Glutamatergic neuron (in vitro differentiated cells): ENCODE measurements at places on chromosomes 7 and 10. TPM values are rescaled to one million over a fixed set of nuclear protein-coding genes. Genes with fewer than 3 reads are reported as not detected.

DNA sequence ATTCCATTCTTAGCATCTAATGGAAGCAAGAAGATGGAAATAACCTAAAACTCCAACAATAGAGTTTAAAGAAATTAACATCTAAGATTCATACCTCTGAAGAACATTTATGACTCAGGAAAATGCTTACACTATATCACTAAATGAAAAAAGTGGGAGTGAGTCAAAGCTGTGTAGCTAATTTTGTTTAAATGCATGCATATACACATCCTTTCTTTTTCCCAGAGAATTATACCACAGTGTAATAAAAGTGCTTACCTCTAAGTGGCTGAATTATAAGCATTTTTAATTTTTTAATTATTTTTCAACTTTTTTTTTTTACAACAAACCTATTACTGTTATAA is 44.3 kb downstream of the CCDC71L start:
- no peaks in the 10 kb centered on the region for H3K4me1 ChIP-seq
- no peaks in the 10 kb centered on the region for H3K27me3 ChIP-seq
- DNase-seq = no peak
- peaks cover 18% of the 10 kb centered on the region for H3K36me3 ChIP-seq
- no peak overlapping the region for H3K27ac ChIP-seq

DNA sequence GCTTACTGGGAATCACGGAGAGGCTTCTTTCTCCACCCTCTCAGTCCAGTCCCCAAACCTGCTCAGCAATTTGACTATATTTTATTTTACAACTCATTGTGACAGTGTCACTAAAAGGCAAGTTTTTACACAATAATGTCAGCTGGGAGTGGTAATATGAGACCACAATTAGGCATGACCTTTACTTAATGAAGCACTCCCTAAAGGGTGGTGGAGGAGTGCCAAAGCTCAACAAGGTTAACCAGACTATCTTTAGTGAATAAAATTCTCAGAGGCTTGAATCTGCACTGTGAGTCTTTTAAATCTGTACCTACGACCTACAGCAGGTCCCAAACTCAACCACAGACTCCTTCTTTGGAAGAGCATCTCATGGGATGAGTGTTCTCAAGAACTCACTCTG is 215.6 kb downstream of the TAX1BP1 start:
- DNase-seq = no peak
- no peak overlapping the region for H3K4me3 ChIP-seq
- H3K36me3 ChIP-seq = no peaks in the 10 kb centered on the region
- no peaks in the 10 kb centered on the region for H3K27me3 ChIP-seq
- H3K4me1 ChIP-seq = peaks cover 3% of the 10 kb centered on the region

Gene EFCAB10
- not detected for total RNA-seq

DNA sequence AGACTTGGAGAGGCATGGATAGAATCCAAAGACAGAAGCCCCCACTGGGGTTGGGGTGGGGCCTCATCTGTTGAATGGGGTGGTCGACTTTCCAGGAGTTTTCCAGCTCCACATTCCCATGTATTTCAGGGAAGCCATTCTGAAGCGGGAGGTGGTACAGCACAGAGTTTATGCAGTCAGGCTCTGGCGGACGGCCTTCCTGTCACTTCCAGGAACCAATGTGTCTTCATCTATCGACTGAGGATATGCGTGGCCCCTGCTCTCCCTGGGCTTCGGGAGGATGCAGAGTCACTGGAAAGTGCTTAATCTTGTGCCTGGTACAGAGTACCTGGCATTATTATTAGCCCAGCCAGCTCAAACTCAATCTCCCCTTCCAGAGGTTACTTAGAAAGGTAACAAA is 26.3 kb downstream of the DOCK1 start:
- DNase-seq = no peak
- no peak overlapping the region for H3K27ac ChIP-seq
- no peaks in the 10 kb centered on the region for H3K4me1 ChIP-seq
- no peak overlapping the region for H3K4me3 ChIP-seq

GRCh38 chr7:70925411-70926115 is 206.4 kb upstream of the GALNT17 start:
- no peaks in the 10 kb centered on the region for H3K4me1 ChIP-seq
- no peak for DNase-seq
- no peaks in the 10 kb centered on the region for H3K36me3 ChIP-seq

Gene NEUROD6
- not detected for total RNA-seq

DNA sequence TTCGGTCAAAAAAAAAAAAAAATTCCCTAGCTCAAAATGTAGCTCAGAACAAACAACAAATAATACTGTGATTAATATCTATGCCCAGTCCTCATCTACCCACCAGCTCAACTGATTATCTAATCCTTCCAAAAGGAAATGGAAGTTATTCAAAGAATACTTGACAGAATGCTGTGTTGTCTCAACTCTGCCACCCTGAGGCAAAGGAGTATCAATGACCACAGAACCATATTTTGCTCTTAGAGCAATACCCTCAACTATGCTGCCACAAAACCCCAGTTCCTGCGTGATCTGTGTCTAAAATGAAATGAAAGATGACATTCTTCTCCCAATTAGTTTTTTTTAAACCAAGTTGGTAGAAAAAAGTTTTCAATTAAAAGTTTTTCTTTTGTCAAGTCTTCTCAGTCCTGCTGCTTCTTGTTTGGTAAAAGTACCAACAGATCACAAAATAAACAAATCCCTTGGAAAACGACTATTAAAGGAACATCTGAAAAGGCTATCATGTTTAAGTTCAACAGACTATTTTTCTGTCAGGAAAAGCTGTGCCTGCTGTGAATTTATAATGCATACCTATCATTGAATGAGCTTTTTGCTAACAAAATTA is 21.6 kb downstream of the RBM28 start:
- H3K36me3 ChIP-seq = no peaks in the 10 kb centered on the region
- DNase-seq = no peak
- no peaks in the 10 kb centered on the region for H3K4me1 ChIP-seq
- H3K4me3 ChIP-seq = no peak overlapping the region
- H3K27me3 ChIP-seq = peaks cover 3% of the 10 kb centered on the region
- no peak overlapping the region for H3K27ac ChIP-seq

DNA sequence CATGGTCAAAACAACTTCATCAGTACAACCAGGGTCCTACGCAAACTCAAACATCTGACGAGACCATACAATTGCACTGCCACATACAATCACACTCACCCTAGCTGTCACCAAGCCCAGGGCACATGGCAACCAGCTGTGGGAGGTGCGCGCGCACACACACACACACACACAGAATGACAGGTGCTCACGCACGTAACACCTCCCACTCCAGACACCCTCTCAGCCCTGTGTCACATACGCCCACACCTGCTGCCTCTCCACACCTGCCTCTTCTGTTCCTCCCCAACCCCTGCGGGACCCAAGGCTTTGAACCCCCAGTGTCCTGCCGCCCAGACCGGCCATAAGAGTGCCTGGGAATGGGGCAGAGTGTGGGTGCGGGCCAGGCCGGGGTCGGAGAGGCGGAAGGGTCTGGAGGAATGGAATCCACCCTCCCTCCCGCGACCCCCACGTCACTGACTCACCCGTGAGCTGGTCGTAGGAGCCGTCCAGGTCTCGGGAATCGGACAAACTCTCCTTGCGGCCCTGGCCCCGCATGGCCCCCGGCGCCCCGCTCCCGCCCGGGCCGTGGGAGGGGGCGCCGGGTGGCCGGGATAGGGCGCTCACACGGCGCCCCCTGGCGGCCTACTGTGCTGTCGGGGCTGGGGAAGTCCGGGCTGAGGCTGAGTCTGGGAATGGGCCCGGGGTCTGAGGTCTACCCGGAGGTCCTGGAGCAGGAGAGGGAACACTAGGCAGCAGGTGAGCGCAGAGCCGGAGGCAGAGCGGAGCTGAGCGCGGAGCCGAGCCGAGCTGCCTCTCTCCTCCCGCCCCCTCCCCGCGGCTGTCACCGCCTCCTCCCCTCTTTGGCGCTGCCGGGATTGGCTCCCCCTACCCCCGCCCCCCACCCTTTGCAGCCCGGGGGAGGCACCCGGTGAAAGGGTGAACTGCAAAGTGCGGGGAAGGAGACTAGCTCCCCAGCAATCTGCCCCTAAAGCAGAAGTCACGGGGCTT is at the start of gene KCNIP2:
Gene KCNIP2, minus strand, starts transcription at position 769 of the 990 bp plus-strand sequence. Its CDS starts 232 bp downstream, at position 537.
- peaks cover 55% of the 10 kb centered on the region for H3K4me1 ChIP-seq
- no peaks in the 10 kb centered on the region for H3K36me3 ChIP-seq
- H3K27ac ChIP-seq = peak within 1 kb of the TSS; percentile 73
- H3K27me3 ChIP-seq = peaks cover 16% of the 10 kb centered on the region

Gene MLXIPL
- total RNA-seq = 0.86 TPM

DNA sequence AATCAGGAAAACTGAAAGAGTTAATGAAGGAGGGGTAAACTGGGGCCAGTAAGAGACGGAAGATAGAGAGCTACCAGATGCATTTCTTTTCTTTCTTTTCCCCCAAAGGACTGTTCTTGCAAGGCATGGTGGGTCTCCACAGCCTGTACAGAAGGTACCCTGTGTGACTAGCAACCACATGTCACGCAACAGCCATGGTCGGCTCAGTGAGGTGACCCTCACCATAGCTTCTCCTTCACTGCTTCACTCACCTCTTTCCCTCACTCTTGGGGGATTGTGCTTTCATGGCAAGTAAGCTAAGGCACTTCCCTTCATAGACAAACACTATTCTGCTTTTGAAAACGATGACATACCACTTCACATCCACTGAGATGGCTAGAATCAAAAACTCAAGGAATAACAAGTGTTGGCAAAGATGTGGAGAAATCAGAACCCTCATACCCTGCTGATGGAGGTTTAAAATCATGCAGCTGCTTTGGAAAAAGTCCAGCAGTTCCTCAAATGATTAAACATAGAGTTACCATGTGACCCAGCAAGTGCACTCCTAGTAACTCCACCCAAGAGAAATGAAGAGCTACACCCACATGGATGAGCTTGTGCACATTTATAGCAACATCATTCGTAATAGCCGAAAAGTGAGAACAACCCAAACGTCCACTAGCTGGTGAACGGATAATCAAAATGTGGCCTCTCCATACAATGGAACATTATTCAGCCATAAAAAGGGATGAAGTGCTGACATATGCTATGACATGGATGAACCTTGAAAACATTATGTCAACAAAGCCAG is 3.8 kb upstream of the INSIG1 start:
- peaks cover 13% of the 10 kb centered on the region for H3K4me1 ChIP-seq
- peaks cover 16% of the 10 kb centered on the region for H3K36me3 ChIP-seq
- peaks cover 14% of the 10 kb centered on the region for H3K27me3 ChIP-seq
- no peak for DNase-seq
- no peak overlapping the region for H3K27ac ChIP-seq

DNA sequence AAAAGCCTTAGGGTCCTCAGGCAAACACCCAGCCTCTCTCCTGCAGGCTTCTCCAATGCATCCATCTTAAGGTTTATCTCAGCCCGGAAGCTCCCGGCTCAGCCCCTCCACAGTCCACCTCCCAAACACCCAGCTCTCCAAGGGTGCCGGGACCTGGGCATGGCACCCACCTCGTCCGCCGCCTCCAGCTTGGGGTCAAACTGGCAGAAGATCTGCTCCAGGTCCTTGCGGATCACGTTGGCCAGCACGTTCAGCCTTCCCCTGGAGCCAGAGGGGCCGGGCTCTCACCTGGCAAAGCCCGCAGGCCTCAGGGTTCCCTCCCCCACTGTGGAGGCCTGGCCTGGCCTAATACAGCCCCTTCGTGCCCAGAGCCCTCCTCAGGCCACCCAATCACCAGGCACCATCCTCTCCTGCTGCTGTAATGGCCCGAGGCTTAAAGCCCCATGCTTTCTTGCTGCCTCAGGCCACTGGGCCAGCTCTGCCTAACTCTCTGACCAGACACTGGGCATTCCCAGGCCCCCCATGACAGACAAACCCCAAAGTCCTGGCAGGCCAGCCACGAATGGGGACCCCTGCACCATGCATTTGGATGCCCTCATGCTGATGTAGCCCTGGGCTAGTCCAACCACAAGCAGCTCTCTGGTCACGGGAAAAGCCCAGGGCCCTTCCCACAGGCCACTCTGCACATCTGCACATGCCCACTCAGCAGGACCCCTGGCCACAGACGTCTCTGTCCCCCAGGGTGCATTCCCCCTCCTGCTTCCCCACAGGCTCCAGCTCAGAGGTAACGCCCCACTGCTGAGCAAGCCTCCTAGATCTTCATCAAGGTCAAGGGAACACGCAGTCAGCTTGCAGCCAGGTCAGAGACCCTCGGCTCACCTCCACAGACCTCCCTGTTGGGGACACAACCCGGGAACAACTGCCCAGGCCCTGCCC is 12.3 kb downstream of the OGDHL start:
- peaks cover 15% of the 10 kb centered on the region for H3K27me3 ChIP-seq
- no peak overlapping the region for H3K27ac ChIP-seq
- no peak overlapping the region for H3K4me3 ChIP-seq
- H3K36me3 ChIP-seq = no peaks in the 10 kb centered on the region

GRCh38 chr7:155254018-155254417 is 43.7 kb upstream of the INSIG1 start:
- no peak overlapping the region for H3K27ac ChIP-seq
- H3K4me3 ChIP-seq = no peak overlapping the region
- peaks cover 4% of the 10 kb centered on the region for H3K4me1 ChIP-seq
- H3K36me3 ChIP-seq = peaks cover 5% of the 10 kb centered on the region
- H3K27me3 ChIP-seq = peaks cover 13% of the 10 kb centered on the region

- H3K27ac ChIP-seq = no peak overlapping the region
- H3K4me1 ChIP-seq = peaks cover 3% of the 10 kb centered on the region
- H3K27me3 ChIP-seq = peaks cover 4% of the 10 kb centered on the region
- H3K36me3 ChIP-seq = no peaks in the 10 kb centered on the region
These were observed 5.1 kb downstream of the CCDC71L start for GRCh38 chr7:106655703-106656498.

Gene CAPZA2
- 142 TPM for total RNA-seq

DNA sequence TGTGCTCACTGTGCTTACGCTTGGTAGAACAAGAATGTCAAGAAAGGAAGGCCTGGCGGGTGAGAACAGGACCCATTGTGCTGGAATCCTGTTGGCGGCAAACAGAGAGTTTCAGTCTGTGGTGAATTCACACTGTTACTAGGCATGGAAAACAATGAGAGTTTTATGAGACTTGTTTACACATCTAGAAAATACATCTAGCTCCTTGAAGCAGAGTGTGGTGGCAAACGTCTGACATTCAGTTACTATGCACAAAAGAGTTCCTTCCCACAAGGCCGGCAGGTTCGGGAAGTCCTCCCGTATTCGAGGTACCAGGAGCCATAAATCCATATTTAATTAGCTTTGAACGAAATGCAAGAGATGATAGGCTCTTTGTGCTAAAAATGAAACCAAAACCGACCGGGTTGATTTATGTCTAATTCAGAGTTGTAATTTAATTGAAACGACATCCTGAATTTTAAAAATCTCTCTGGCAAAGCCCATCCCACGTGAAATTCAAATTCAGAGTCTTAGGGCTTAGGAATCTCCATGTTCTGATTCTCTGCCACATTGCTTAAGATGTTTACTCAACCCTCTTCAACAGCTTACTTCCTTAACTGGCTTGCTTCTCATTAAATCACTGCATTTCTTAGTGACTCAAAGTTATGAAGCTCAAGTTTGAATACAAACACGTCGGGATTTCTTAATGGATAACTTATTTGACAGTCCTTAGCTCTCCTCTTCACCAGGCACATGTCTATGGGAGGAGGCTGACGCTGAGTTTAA is 299.9 kb upstream of the PITRM1 start:
- peaks cover 2% of the 10 kb centered on the region for H3K27me3 ChIP-seq
- no peak overlapping the region for H3K27ac ChIP-seq
- no peak for DNase-seq

- H3K4me1 ChIP-seq = no peaks in the 10 kb centered on the region
- H3K36me3 ChIP-seq = no peaks in the 10 kb centered on the region
- no peak for DNase-seq
- no peaks in the 10 kb centered on the region for H3K27me3 ChIP-seq
- H3K4me3 ChIP-seq = no peak overlapping the region
These were observed 144.1 kb downstream of the NOC3L start for GRCh38 chr10:94218493-94219183.

Gene LRRC72
- total RNA-seq = not detected

Gene NUTM2E
- total RNA-seq = 0.86 TPM

Gene HOXA1
- not detected for total RNA-seq
